ENCODE measurements at places on chromosomes 16 and 17.

- no peak for DNase-seq
Measured at GRCh38 chr16:24850289-24850938, 4.7 kb downstream of the SLC5A11 start.

DNA sequence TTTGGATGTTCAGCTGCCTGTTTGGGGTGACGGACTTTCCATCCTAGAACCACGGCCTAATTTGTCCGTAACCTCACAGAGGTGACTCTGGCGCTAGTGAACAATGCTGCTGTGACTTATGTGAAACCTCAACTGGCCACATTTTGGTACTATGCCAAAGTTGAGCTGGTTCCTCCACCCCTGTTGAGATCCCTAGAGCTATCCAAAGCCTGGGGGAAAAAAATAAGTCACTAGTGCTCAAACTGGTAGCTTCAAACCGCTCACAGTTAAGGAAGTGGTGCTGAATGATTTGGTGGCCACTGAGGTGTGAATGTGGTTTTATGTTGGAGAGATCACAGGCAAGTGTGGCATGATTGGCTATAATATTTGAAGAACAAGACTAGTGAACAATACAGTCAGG lies 11.3 kb upstream of the TUBG2 start:
- no peak for DNase-seq

GRCh38 chr17:67658265-67658664 lies 59.5 kb upstream of the NOL11 start:
- DNase-seq: no peak

DNA sequence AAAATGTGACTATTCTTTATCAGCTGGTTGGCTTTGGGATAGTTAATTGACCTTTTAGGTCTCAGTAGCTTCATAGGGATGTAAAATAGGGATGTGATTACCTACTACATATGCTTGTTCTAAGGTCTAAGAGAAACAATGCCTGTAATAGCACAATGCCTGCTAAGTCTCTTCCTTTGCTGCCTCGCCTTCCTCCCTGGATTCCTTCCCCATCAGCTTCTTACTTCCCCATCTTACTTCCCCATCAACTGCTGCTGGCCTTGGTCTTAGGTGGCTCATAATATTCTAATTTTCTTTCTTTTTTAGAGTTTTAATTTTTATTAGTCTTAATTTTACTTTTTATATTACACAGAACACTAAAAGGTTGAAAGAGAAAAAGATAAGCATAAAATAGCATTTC lies 59.2 kb upstream of the GOT2 start:
- no peak for DNase-seq

- DNase-seq: no peak
Measured at GRCh38 chr17:46874906-46875305, 23.5 kb downstream of the WNT9B start.

GRCh38 chr17:9684955-9685621 lies 39.8 kb downstream of the USP43 start:
- DNase-seq: no peak

DNA sequence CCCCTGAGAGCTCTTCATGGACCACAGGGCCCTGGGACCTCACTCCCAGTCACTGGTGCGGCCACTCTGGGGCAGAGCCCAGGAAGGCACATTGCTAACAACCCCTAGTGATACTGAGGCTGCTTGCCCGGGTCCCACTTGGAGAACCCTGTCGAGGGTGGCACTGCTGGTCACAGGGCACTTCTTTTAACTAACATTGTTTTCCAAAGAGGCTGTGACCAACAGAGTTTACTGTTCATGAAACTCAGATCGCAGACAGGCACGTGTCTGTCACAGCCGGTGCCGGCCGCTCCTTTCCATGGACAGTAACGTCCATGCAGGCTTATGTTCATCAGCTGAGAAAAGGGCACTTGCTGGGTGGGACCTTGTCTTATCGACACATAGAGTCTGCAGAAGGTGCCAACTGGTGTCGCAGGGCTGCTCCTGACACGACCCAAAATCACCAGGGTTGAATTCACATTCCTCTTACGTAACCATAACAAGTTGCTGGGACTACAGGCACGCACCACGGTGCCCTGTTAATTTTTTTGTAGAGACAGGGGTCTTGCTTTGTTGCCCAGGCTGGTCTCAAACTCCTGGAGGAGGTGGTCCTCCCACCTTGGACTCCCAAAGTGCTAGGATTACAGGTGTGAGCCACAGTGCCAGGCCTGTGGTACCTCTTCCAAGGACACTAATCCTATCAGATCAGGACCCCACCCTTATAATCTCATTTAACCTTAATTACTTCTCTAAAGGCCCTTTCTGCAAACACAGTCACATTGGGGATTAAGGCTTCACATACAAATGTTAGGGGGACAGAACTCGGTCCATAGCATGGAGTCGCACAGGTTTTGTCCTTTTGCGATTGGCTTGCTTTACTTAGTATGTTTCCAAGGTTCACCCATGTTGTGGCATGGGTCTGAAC lies 1.2 kb upstream of the ZC3H18 start:
- no peak for DNase-seq

DNA sequence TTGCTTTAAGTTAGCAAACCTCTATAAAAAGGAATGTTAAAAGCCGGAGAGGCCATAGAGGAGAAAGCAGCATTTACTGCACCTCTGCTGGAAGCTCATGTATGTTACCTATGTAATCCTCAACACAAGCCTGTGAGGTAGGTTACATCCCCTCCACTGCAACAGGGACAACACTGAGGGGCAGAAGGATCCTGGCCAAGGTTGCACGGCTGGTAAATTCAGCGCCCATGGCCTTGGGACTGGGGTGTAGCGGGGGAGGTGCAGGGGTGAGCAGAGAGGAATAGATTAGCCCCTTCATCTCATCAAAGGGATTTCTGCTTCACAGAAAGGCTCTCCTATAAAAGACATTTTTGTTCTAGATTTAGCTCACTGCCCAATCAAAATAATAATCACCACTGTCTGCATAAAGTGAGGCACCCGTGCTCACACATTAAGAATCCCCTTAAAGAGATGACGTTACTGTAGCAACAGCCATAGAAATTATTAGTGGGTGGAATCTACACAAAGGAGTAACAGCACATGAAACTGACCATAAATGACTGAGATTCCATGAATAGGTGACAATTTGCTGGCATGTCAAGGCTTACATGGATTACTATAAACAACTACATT lies 3.3 kb downstream of the ZCCHC14 start:
- no peak for DNase-seq

DNA sequence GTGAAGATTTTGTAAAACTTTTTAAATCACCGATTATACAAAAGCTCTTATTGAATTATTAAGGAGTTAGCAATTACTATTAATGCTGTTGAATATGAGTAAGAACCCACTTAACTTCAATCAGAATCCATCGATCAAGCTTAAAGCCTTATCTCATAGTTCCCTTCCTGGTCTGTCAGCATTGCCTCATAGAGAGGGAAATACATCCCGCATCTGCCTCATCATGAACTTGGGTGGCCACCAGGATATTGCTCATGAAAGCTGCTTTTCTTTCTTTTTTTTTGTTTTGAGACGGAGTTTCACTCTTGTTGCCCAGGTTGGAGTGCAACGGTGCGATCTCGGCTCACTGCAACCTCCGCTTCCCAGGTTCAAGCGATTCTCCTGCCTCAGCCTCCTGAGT lies 66.7 kb downstream of the PIGL start:
- DNase-seq: no peak

- peak; percentile 51 for DNase-seq
Measured at GRCh38 chr17:65561452-65562205, at the start of gene AXIN2. Gene AXIN2 (minus strand): TSS chr17:65561648. CDS start chr17:65558620, 3,028 bp downstream.

- DNase-seq: no peak
Measured at GRCh38 chr17:55872374-55872773, 121.5 kb downstream of the PCTP start.

- DNase-seq: no peak
Measured at GRCh38 chr17:68498479-68499326, 13.5 kb upstream of the PRKAR1A start.

DNA sequence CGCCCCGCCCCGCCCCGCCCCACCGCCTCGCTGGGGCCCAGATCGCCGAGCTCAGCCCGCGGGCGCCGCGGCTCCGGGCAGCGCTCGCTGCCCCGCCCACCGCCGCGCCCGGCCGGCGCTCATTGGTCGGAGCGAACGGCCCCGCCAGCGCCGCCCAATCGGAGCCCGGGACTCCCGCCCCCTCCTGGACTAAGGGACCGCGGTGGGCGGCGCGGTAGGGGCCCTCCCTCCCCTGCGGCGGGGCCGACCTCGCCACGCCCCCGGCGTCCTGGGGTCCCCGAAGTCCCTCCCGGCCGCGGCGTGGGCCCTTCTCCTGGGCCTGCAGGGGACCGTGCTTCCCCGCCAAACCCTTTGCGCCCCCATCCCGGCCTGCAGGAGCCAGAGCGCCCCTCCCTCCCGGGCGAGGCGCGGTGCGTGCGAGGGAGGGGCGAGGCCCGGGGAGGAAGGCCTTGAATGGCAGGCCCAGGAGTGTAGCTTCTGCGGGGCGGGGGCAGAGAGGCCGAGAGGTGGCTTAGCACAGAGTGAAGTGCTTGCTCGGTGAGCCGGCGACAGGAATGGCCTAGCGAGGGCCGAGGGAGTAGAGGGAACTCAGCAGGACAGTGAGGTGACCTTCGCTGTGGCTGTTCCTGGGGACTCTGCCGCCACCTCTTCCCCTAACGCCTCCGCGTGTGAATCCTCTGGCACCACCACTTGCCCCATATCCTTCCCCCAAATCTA lies at the start of gene CAMKK1:
TSS of gene CAMKK1 (minus strand) at position 51 of the 717 bp plus-strand sequence. CDS start 7,366 bp downstream, outside the sequence.
- DNase-seq: peak; percentile 59

DNA sequence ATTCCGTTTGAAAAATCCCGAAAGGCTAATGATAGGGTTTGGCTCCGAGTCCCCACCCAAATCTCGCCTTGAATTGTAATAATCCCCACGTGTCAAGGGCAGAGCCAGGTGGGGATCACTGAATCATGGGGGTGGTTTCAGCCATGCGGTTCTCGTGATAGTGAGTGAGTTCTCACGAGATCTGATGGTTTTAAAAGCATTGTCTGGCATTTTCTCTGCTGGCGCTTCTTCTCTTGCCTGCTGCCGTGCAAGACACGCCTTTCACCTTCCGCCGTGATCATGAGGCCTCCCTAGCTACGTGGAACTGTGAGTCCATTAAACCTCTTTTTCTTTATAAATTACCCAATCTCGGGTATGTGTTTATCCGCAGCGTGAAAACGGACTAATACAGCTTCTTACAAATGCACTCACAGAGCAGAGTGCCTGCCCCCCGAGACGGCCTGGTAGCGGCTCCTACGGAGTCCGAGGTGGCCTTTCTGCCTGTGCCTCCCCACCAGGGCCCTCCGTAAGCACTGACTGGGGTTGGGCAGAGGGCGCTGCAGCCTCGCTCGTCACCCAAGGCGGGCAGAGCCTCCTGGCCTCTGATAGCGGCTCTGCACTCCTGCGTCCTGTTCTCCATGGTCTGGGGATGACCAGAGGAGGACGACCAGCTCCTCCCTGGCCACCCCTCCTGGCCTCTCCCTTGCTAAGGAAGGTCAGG lies 131.7 kb downstream of the FOXL1 start:
- no peak for DNase-seq

GRCh38 chr17:82345151-82345976 lies 11.8 kb upstream of the SECTM1 start:
- no peak for DNase-seq

- no peak for DNase-seq
Measured at GRCh38 chr17:70241071-70241470, 71.7 kb downstream of the KCNJ2 start.

DNA sequence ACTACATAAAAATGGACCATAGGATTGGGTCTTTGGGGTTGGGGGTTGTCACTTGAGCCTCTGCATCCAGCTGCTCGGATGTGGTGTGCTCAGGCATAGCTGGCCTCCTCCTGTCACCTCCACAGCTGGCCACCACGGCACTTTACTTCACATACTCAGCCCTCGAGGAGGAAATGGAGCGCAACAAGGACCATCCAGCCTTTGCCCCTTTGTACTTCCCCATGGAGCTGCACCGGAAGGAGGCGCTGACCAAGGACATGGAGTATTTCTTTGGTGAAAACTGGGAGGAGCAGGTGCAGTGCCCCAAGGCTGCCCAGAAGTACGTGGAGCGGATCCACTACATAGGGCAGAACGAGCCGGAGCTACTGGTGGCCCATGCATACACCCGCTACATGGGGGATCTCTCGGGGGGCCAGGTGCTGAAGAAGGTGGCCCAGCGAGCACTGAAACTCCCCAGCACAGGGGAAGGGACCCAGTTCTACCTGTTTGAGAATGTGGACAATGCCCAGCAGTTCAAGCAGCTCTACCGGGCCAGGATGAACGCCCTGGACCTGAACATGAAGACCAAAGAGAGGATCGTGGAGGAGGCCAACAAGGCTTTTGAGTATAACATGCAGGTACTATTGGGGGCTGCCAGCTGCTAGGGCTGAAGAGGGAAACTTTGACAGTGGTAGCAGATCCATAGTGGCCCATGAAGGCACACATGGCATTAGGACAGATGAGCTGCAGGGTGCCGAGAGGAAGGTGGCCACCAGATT lies 30.8 kb downstream of the CDIP1 start:
- DNase-seq: no peak

DNA sequence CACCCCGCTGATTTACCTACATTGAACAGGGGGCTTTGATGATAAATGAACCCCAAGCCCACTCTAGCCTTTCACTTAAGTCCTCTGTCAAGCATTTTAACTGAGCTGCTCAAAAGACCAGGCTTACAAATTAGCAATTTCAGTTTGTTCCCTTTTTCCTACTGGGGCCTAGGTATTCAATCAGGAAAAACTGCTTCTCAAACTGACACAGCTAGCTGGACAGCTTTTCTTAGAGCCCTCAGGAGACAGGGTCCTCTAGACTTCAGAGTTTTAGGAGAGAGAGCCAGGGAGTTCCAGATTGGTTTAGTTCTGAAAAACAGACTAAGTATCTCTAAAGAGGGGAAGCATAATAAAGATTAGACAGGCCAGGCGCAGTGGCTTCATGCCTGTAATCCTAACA lies 6.2 kb upstream of the HEXIM2 start:
- no peak for DNase-seq

DNA sequence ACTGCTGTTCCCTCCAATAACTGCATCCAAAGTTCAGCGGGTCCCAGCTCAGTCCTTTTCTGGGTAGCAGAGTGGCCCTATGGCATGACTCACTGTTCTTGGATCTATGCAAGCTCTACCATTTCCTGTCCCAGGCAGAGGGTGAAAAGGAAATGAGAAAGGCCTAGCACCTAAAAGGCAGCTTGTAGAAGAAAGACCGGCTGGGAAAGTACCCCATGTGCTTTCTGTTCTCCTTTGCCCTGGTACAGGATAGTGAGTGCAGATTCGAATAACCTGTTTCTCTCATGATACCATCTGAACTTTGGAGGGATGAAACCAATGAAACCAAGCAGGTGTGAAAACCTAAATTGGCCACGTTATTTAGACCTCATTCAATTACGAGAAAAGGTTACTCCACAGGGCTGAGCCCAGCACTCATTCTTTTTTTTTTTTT lies 12.7 kb upstream of the HASPIN start:
- DNase-seq: no peak

GRCh38 chr16:16868727-16869126 lies 489.8 kb downstream of the NPIPA7 start:
- no peak for DNase-seq

GRCh38 chr17:51869387-51869786 lies 289.1 kb downstream of the CA10 start:
- DNase-seq: no peak

DNA sequence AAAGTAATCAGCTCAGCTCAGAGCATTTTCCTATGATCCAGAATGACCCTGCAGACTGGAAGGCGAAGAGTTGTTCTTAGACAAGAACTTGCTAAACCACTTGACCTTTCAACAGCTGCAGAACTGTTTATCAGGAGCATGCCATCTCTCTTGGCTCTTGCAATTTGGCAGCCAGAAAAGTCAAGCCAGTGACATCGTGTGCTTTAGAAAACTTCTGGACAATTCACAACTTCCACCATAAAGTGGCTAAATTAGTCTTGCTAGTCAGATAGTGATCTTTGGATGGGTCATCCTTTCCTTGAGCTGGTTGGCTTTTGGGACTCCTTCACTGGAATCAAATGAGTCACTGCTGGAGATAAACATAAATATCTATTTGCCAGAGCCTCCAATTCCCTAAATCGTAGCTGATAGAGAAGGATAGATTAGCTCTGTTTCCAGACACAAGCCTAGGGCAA lies 146.5 kb downstream of the MAP2K6 start:
- no peak for DNase-seq

Measured in DMS153 (cell line).